ENCODE measurements at places on chromosomes 7 and 10.

DNA sequence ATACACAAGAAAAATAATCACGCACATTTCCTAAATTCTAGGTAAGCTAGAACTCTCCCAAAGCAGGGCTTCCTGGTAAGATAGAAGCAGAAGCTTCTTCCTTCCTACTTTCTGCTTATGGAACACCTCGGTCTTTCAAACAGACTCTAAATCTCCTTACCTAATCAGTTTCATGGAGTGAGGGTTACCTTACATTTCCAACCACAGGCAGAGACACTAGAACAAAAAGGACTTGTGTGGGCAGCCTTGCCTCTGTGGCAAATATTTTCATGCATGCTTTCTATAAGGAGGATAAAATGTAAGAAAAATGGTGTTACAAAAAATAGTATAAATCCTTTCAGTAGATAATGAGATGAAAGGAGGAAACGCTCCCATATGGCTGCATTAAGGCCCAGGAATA, 386.3 kb upstream of the SMIM30 start:
- no peak for DNase-seq

GRCh38 chr7:85125651-85126131, 61.2 kb downstream of the SEMA3D start:
- no peak for DNase-seq

DNA sequence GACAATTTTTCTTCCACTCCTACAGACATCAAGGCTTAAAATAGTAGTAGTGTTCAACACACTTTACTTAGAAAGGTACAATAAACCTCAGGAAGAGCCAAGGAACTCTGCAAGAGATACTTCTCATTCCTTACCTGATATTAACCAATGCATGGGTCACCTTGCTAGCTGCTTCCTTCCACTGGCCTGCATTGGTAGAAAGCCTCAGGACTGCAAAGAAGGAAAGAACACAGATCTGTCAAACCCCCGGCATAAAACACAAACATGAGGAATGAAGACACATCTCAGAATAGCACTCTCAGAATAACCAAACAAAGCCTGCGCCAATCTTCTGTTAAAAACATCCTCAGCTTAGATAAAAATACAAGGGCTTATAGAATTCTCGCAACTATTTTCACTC, 96.1 kb upstream of the KCNIP2 start:
- no peak for DNase-seq

GRCh38 chr10:24988831-24989640, 26.9 kb downstream of the ENKUR start:
- DNase-seq, result peak; percentile 50

DNA sequence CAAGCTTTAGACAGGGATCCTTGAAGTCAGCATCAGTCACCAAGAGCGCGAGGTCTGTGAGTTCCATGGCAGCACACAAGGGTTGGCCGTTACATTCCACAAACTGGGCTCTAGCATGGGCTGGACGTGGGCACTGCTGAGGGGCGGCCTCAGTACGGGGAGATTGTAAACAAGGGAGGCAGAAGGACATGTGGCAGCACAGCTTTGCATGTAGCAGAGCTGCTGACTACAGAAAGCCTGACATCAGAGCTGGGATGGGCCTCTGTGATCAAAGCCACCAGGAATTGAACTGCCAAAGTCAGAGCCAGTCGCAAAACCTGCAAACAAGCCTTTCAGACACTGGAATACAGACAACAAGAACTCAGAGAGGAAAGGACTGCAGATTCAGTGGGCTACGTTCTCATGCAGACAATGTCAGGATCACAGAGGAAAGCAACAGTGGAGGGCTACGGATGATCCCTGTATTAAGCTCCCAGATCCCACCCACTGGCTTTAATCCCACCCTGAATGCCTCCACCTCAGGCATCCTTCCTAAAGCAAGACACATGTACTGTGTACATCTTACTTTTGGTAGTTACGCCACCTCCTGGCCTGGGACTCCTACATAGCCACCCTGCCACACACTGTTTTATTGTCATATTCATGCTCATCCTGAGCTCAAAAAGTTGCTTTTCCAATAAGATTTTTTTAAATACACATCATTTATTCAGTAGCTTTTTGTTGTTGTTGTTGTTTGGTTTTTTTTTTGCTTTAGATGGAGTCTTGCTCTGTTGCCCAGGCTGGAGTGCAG, 291.1 kb upstream of the IMMP2L start:
- DNase-seq, result no peak

- DNase-seq, result no peak
Measured at GRCh38 chr10:106535304-106535953, 629.1 kb downstream of the SORCS1 start.

DNA sequence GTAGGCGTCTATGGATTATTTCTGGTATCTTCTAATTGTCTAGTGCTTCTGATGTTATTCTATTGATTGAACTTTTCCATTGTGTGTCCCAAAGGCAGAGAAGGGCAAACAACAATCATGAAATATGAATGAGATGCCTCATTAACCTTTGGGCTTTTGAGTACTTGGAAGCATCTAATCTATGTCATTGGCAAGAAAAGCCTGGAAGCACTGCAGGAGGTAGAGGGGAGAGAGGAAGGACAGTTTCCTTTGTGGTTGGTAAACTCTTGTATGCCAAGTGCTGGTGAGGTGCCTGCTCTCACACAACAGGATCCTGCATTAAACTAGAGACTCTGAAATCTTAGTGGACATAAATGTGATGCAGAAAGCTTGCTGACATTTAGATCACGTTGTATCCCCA, 155.2 kb upstream of the TPK1 start:
- DNase-seq, result no peak

- DNase-seq, result no peak
Measured at GRCh38 chr10:69661414-69662172, 31.5 kb downstream of the FAM241B start.

All from globus pallidus (tissue), 1 donor.